T-cell (primary cell): ENCODE measurements at places on chromosomes 3 and 15.

DNA sequence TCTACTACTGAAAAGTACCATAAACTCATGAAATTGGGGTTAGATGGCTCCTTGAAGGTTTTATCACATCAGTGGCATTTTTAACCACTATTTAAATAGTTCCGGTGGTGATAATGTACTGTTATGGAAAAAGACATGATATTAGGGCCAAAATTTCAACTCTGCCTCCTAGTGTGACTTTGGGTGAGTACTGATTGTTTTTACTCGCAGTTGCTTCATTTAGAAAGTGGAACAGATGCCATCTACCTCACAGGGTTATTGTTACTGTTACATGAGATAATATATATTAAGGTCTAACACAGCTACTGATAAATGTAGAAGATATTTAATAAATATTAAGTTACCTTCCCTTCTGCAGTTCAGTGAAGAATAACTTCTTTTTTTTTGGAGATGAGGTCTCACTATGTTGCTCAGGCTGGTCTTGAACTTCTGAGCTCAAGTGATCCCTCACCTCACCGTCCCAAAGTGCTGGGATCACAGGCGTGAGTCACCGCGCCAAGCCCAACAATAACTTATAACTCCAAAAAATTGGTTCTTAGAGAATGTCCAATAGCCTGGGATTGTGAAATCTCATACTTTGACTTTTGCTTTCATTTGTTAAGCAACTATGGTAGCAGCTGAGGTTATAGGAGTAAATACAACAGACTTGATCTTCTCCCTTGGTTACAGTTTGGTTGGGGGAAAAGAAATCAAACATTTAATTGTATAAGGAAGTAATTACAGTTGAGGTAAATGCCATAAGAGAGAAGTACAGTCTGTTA, 48.3 kb downstream of the MEF2A start:
- no peaks in the 10 kb centered on the region for H3K36me3 ChIP-seq
- no peaks in the 10 kb centered on the region for H3K27me3 ChIP-seq
- no peak for DNase-seq
- H3K4me3 ChIP-seq = no peak overlapping the region

DNA sequence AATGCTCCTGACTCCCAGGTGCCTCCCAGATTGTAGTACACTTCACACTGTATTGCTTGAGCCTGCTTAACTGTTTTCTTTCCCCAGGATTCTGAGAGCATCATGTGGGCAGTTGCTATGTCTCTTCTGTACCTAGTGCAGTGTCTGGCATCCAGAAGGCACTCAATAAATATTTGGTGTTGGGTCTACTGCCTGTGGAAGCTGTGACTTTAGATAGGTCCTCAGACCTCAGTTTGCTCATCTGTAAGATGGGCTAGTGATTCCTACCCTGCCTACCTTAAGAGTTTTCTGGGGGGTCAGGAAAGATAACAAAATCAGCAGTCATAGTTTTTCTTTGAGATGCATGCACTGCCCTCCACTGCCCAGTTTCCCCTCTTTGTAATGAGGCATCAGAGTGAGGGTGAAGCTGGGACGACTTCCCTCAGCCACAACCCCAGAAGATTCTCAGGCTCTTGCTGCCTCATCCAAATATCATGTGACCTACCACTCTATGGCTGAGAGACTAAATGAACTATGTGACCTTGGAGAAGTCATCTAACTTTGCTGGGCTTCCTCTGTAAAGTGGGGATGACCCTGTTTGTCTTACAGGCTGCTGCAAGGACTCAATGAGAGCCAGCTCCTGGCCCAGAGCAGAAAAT, 50.4 kb downstream of the ATP2B2 start:
- H3K27ac ChIP-seq = no peak overlapping the region
- H3K4me3 ChIP-seq = no peak overlapping the region
- no peaks in the 10 kb centered on the region for H3K36me3 ChIP-seq
- no peaks in the 10 kb centered on the region for H3K4me1 ChIP-seq
- DNase-seq = no peak

DNA sequence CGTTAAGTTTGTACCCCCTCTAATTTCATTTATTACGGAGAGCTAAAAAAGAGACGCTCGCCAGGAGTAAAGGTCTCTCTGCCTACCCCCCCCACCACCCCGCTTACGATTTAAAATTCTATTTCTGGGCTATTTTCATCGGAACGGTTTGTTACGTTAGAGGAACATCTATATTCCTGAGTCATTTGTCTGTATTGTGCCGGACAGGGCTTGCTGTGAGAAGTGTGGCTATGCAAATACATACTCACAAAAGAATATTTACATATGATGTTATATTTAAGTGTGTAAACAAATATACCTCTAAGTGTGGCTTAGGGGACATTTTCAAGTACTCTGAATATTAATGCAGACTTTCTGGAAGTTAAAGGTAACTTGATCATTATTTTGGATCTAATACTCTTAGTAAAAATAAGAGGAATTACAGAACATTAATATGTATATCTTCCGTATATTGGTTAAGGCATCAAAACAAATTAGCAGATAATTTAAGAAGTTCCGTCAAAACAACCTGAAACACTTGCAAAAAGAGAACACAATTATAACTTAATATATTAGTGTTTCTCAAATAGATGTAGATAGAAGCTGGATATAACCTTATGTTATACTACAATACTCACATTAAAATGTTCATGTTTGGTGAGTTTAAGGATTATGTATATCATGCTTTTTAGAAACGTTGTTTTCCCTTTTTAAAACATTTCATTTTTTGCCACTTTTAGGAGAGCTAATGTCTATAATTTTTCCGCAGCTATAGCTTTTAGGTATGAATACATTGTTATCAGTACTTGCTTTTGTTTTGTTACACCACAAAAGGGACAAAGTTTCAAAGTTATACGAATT, 1.6 kb upstream of the SHOX2 start:
- peaks cover 43% of the 10 kb centered on the region for H3K27me3 ChIP-seq
- no peak overlapping the region for H3K27ac ChIP-seq
- DNase-seq = no peak
- no peaks in the 10 kb centered on the region for H3K36me3 ChIP-seq
- H3K4me3 ChIP-seq = no peak overlapping the region

DNA sequence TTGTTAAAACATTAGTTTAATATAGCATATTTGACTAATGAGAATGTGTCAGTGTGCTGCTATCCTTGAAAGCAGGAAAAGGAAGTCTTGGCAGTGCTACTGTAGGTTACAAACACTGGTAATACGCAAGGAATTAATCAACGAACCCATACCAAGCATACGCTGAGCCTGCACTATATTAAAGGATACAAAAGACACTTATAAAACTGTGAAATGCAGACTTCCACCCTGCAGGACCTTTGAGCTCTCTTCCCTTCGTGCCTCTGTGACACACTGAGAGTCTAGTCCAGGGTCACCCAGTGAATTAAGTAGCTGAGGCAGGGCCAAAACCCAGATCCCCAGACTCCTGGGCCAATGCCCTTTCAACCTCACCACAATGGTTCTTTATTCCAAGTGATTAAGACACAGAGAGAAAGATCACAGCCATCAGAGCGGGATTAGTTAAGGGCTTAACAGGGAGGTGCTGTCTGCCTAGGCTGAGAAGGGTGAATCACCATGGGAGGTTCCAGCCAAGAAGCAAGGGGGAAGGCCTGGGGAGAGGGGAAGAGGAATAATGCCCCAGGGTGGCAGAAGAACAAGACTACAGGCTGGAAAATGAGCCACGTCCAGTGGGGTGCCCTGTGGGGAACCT, 6.8 kb downstream of the ANXA2 start:
- H3K27me3 ChIP-seq = no peaks in the 10 kb centered on the region
- no peak overlapping the region for H3K27ac ChIP-seq
- DNase-seq = no peak
- H3K36me3 ChIP-seq = peaks cover 2% of the 10 kb centered on the region

DNA sequence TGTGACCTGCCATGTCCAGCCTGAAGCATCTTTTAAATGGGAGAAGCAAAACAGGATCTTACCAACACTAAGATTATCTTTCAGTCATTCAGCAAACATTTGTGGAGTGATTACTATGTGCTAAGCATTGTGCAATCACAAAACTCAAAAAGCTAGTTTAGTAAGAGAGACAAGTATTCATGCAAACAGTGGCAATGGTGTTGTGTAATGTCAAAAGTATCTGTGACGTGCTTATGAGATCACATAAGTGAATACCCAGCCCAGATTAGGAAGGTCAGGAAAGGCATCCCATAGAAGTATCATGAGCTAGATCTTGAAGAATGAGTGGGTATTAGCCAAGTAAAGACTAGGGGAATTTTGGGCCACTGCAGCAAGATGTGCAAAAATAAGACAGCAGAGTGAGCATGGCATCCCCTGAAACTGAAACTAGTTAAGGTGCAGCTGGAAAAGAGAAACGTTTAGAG, 32.1 kb downstream of the SEC62 start:
- H3K36me3 ChIP-seq = peaks cover 6% of the 10 kb centered on the region
- DNase-seq = no peak
- no peak overlapping the region for H3K4me3 ChIP-seq
- H3K27me3 ChIP-seq = no peaks in the 10 kb centered on the region

GRCh38 chr3:3227640-3228039, 48.1 kb upstream of the CRBN start:
- H3K4me3 ChIP-seq = no peak overlapping the region
- no peaks in the 10 kb centered on the region for H3K36me3 ChIP-seq
- H3K27ac ChIP-seq = no peak overlapping the region

DNA sequence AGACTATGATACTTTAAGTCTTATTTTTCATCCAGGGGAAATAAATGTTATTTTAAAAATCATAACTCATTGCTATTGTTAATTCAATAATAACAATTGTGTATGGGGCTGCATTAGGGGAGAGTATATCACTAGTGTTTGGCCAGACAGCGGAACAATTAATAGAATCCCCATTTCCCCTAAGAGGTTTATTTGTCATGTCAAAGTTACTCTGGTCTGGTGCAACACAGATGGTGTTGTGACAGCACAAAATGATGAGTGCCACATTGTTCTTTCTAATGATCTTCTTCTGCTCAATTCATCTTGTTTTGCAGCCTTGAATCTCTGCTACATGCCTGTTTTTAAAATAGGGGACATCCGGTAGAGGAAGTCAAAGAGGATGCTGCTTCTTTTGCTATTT, 351.6 kb downstream of the NSUN3 start:
- no peaks in the 10 kb centered on the region for H3K4me1 ChIP-seq
- no peaks in the 10 kb centered on the region for H3K36me3 ChIP-seq
- no peak for DNase-seq
- no peak overlapping the region for H3K4me3 ChIP-seq
- no peaks in the 10 kb centered on the region for H3K27me3 ChIP-seq

GRCh38 chr3:101938262-101938847, 89.0 kb downstream of the NFKBIZ start:
- H3K4me1 ChIP-seq = peaks cover 51% of the 10 kb centered on the region
- no peaks in the 10 kb centered on the region for H3K36me3 ChIP-seq
- H3K27ac ChIP-seq = peak overlapping the region; percentile 38
- H3K27me3 ChIP-seq = no peaks in the 10 kb centered on the region

DNA sequence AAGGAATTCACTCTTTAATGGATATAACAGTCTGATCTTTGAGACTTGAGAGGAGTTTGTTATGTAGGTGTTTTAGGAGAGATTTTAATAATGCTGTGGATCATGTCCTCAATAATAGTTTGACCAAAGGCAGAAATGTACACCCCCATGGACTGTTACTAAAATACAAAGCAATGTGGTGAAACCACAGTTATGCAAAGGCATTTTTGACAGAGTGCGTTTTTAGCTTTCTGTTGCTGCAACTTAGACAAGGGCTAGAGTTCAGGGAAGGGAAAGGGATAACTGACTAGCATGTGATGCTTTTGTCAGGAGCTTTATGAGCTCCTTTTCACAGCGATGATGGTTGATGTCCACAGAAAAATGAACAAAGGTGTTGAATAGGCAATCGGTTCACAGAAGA, 3.6 kb upstream of the STARD5 start:
- H3K36me3 ChIP-seq = no peaks in the 10 kb centered on the region
- peaks cover 17% of the 10 kb centered on the region for H3K4me1 ChIP-seq
- no peak for DNase-seq
- no peaks in the 10 kb centered on the region for H3K27me3 ChIP-seq
- no peak overlapping the region for H3K4me3 ChIP-seq
